Hypothalamus (tissue), 51 donors: ENCODE measurements at places on chromosomes 7 and 10.

GRCh38 chr7:77276120-77276519, 76.5 kb upstream of the FGL2 start:
- no peak for DNase-seq

- DNase-seq, result no peak
These were observed 20.0 kb downstream of the COPG2 start for GRCh38 chr7:130648580-130648979.

GRCh38 chr10:17847585-17848296, 38.6 kb downstream of the MRC1 start:
- no peak for DNase-seq

GRCh38 chr7:131359136-131359776, 31.6 kb downstream of the MKLN1 start:
- no peak for DNase-seq

- no peak for DNase-seq
These were observed 55.3 kb downstream of the COBL start for GRCh38 chr7:51261117-51261835.

DNA sequence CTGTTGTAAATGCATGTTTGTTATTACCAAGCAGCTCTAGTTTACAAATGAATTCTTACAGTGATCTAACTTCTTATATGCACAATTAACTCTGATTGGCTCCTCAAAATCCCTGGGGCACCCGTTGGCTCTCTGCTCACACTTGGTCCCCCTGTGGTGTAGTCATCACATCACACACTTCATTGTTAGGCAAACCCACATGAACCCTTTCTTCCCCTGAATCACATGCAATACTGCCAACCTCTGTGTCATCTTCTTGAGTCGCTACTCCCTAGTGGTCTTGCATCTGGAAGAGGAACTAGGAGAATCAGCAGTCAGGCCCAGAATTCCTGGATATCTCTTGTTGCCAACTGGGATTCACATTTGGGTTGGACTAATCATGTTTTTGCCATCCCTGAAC, 73.1 kb downstream of the CD36 start:
- no peak for DNase-seq

DNA sequence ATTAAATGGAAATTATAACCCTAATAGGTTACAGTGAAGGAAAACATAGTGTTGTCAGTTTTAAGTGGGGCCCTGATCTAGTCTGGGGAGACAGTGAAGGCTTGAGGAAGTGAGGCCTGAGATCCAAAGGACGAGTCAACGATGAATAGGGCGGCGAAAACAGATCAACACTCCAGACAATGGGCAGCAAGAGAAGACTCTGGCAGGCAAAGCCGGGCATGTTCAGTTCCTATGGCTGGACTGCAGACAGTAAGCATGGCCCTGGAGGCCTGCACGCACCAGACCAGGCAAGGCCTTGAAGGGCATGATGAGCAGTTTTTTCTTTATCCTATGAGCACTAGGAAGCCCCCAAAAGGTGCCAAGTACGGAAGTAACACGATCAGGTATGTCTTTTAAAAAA, 127.8 kb downstream of the RNF216 start:
- no peak for DNase-seq

GRCh38 chr10:129277841-129278240, 189.2 kb upstream of the MGMT start:
- no peak for DNase-seq

- no peak for DNase-seq
These were observed 7.3 kb upstream of the IMPDH1 start for GRCh38 chr7:128417071-128417470.

GRCh38 chr7:84145892-84146291, 48.7 kb downstream of the SEMA3A start:
- no peak for DNase-seq
